ENCODE measurements at places on chromosomes 1 and 21. TPM values are rescaled to one million over a fixed set of nuclear protein-coding genes. Genes with fewer than 3 reads are reported as not detected.

The SLC6A9 gene
- 1.8 TPM for total RNA-seq

The CDCA8 gene
- 0.45 TPM for total RNA-seq

The TEDDM1 gene
- not detected for total RNA-seq

- ATAC-seq = no peak
Observed at GRCh38 chr1:227892489-227893299, 55.0 kb downstream of the WNT9A start.

DNA sequence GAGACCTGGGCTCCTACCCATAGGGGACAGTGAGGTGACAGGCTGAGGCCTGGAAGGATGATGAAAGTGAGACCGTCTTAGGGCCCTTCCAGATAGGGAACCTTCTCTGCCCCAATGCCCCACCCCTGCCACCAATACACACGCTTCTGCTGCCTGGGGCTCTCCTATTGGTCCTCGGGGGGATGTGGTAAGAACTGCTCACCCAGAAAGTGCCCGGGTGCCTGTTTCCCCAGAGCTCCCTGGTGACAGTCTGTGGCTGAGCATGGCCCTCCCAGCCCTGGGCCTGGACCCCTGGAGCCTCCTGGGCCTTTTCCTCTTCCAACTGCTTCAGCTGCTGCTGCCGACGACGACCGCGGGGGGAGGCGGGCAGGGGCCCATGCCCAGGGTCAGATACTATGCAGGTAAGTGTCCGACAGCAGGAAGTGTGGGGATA, 948 bp downstream of the SEMA4A start:
- peak; percentile 12 for ATAC-seq
